ENCODE measurements at places on chromosomes 1 and 21. TPM values are rescaled to one million over a fixed set of nuclear protein-coding genes. Genes with fewer than 3 reads are reported as not detected.

- DNase-seq, result peak; percentile 91
- no peaks in the 10 kb centered on the region for H3K36me3 ChIP-seq
- peak overlapping the region; percentile 8 for H3K4me3 ChIP-seq
- peak overlapping the region; percentile 58 for H3K27ac ChIP-seq
- peaks cover 41% of the 10 kb centered on the region for H3K4me1 ChIP-seq
Observed at GRCh38 chr1:26363549-26364448, 8.8 kb downstream of the ZNF683 start.

- H3K27ac ChIP-seq, result no peak overlapping the region
- no peak overlapping the region for H3K4me3 ChIP-seq
- H3K36me3 ChIP-seq, result no peaks in the 10 kb centered on the region
- peaks cover 13% of the 10 kb centered on the region for H3K27me3 ChIP-seq
Observed at GRCh38 chr21:41219498-41220207, 51.7 kb downstream of the BACE2 start.

- H3K36me3 ChIP-seq, result no peaks in the 10 kb centered on the region
- H3K27me3 ChIP-seq, result no peaks in the 10 kb centered on the region
- no peak for DNase-seq
- no peak overlapping the region for H3K4me3 ChIP-seq
- no peak overlapping the region for H3K27ac ChIP-seq
Observed at GRCh38 chr21:28442624-28443023, 550.1 kb downstream of the LTN1 start.

DNA sequence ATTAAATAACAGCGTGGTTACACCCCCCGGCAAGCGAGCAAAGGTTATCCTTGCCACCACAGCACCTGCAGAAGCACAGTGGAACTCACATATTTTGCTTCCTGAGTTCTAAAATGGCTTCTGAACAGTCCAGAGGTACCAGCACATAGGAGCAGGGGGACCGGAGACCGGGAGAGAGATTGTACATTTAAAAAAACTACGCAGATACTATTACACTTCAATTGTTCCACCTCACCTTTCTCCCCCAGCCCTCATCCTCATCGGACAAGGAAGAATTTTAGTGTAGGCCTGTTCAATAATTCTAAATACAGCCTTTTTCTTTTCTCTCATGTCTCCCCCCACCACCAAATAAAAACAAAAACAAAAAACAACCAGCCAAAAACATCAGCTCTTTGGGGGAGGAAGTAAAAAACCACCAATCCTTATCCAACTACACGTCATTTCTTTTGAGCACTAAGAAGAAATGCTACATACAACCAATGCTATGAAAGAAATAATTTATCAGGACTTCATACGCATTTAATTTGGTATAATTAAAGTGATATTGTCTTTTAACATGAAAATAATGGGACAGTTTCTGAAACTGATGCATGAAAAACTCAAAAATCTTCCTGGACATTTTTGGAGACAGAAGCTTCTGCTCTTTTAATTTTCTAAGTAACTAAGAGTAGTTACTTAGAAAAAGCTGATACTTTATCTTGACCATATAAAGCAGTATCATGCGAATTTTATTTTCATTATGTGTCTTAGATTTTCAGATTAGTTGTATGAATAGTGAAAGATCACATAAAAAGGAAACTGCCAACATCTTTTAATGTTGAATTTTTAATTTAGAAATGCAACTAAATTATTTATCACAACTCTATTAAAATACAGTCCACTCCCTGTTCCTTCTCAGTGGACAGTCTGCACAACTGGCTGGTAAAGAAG is 9.1 kb downstream of the CDKN2C start:
- peak overlapping the region; percentile 75 for H3K4me3 ChIP-seq
- H3K27ac ChIP-seq, result no peak overlapping the region
- peaks cover 22% of the 10 kb centered on the region for H3K4me1 ChIP-seq
- peaks cover 34% of the 10 kb centered on the region for H3K27me3 ChIP-seq

GRCh38 chr1:183966487-183966886 is 71.0 kb downstream of the COLGALT2 start:
- DNase-seq, result no peak
- H3K4me1 ChIP-seq, result peaks cover 14% of the 10 kb centered on the region

GRCh38 chr1:220370041-220370700 is 97.9 kb upstream of the RAB3GAP2 start:
- H3K36me3 ChIP-seq, result no peaks in the 10 kb centered on the region
- H3K4me1 ChIP-seq, result no peaks in the 10 kb centered on the region
- DNase-seq, result no peak
- no peak overlapping the region for H3K27ac ChIP-seq
- peaks cover 14% of the 10 kb centered on the region for H3K27me3 ChIP-seq

The ATP1A4 gene
- not detected for total RNA-seq

The FCRL1 gene
- not detected for total RNA-seq

The CIART gene
- total RNA-seq, result 1.3 TPM
